Activated naive CD4-positive, alpha-beta T cell treated with Interleukin-2 at 50 U/mL for 16 hours (primary cell): ENCODE measurements at places on chromosomes 3 and 15.

- DNase-seq = no peak
Measured at GRCh38 chr3:119825820-119826219, 43.9 kb downstream of the NR1I2 start.

DNA sequence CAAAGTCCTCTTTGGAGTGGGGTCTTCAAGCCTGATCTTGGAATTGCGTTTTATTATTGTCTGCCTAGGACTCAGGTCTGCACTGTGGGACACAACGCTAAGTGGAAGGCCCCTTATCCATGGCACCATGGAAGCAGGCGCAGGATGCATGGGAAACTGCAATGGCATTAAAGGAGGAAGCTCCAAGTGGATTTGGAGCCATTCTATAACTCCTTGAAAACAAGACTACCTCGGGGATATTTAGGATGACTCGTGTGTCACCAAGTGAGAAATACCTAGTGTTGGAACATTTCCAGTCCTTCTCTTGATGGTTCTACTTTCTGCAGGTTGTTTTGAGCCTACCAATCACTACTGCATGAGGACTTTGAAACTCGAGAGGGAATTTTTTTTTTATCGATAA is 126.6 kb upstream of the ZBED2 start:
- DNase-seq = no peak

- DNase-seq = no peak
Measured at GRCh38 chr3:141093971-141094684, 43.0 kb downstream of the SPSB4 start.

- DNase-seq = no peak
Measured at GRCh38 chr3:94101860-94102259, 39.0 kb downstream of the NSUN3 start.

DNA sequence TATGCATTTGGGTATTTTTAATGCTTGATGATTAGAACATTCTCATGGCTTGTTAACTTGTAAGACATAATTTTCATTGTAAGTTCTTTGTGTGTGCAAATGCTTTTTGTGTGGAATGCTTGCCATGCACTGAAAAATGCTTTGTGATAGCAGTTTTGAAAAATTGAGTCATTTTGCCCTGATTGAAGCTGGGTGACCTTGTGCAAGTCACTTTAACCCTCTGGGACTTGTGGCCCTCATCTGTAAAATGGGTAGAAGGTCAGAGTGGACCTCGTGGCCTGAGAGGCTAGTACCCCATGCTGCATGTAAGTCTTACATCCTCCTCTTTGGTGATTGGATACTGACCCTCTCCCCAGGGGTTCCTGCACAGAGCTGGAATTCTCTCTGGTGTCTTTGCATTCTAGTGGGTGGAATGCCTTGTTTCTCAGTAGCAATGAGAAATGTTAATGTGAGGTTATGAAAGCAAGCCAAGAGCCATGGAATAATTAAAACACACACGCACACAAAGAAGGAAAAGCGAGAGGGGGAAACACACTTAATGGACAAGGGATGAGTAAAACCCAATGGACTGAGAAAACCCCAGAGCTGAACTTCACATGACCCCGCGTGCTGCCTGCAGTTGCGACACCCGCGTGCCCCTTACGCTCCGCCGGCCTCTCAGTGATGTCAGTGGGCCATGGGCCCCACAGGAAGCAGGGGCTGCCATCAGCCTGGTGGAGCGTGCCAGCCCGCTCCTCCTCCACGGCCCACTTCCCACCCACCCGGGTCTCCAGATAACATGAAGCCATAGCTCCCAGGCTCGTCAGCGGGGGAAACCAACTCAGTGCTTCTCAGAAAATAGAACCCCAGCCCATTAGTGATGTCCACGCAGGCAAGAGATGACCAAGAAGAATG is 44.0 kb downstream of the SMAD3 start:
- DNase-seq = no peak

- no peak for DNase-seq
Measured at GRCh38 chr3:187104933-187105332, 34.4 kb downstream of the RPL39L start.

- no peak for DNase-seq
Measured at GRCh38 chr3:115766587-115767482, 143.5 kb downstream of the GAP43 start.

DNA sequence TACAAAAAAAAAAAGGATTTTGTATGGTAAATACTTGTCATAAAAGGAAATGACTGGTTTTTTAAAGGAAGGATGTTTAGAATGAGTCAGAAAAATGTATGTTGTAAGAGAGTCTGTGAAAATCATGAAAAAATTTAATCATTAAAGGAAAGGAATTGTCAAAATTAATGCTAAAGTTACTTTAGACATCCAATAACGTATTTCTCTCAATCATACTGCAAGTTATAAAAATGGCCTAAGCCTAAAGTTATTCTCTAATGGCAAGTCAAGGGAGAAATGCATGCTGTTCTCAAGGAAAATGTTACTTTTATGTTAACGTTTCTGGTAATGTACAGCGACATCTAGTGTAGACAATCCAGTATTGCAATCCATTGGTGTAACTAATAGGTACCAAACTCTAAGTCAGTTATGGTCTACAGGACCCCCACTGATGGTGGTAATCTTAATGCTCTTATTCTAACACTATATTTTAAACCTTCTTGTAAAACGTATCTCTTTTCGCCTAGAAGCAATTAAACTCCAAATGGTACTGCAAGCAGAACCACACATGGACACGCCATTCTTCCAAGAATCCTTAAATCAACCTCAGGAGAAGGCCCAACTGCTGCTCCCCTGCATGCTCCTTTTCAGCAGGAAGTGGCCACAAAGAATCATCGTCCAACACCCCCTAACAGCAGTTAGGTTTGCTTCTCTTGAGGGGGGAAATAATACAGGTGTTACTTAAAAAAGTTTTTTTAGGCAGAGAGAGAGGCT is 35.2 kb downstream of the NCEH1 start:
- DNase-seq = no peak

GRCh38 chr15:38512901-38513300 is 51.7 kb downstream of the RASGRP1 start:
- no peak for DNase-seq

- peak; percentile 44 for DNase-seq
Measured at GRCh38 chr3:44235604-44236484, 5.8 kb upstream of the TOPAZ1 start.

- no peak for DNase-seq
Measured at GRCh38 chr3:188663839-188664238, 507.9 kb upstream of the TPRG1 start.
